ENCODE measurements at places on chromosomes 4 and X.

DNA sequence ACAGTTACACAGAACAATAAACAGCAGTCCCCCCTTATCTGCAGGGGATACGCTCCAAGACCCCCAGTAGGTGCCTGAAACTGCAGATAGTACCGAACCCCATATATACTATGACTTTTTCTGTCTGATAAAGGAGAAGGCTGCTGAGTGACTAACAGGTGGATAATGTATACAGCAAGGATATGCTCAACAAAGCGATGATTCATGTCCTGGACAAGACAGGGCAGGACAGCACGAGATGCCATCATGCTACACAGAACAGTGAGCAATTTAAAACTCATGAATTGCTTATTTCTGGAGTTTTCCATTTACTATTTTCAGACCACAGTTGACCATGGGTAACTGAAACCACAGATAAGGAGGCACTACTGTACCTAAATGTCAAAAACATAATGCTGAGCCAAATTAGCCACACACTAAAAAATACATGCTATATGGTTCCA lies 76.1 kb downstream of the MANBA start:
- no peak for DNase-seq

GRCh38 chrX:78886550-78886949 lies 58.6 kb upstream of the P2RY10 start:
- no peak for DNase-seq

DNA sequence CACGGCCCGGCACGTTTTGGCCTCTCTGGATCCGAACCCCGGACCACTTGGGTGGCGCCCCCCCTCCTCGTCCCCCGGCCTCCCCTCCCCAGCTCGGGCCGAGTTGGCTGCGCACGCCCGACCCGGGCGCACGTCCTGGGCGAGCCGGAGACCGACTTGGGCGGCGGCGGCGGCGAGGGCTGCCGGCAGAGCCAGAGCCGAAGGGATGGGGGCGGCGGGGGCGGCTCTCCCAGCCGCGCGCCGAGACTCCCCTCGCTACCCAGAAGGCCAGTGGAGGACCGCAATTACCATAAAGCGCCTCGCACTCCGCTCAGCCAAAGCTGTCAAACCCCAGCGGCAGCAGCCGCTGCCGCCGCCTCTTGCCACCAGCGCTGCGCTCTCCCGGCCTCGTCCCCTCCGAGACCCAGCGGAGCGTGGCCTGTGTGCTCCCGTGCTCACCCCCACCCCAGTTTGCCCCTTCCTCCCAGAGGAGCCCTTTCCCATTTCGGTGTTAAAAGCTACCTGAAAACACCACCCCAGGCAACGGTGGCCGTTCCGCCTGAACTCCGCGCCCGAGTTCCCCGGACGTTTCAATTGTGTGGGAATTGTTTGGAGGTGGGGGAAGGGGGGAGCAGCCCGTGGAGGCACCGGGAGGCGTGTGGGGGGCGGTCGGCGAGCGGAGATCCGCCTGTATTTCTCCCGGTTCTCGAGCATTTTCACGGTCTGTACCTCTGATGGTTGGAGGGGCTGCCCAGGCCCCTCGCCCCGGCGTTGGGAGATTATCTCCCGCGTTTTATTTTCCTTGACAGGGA lies 701 bp upstream of the BCOR start:
- DNase-seq, result no peak

- DNase-seq, result no peak
Measured at GRCh38 chrX:19782419-19782818, 105.0 kb downstream of the SH3KBP1 start.

- no peak for DNase-seq
Measured at GRCh38 chr4:25449270-25449669, 72.2 kb downstream of the ANAPC4 start.

GRCh38 chrX:75229774-75230173 lies 44.1 kb upstream of the UPRT start:
- DNase-seq, result no peak

- DNase-seq, result no peak
Measured at GRCh38 chr4:90165883-90166282, 38.7 kb downstream of the CCSER1 start.

DNA sequence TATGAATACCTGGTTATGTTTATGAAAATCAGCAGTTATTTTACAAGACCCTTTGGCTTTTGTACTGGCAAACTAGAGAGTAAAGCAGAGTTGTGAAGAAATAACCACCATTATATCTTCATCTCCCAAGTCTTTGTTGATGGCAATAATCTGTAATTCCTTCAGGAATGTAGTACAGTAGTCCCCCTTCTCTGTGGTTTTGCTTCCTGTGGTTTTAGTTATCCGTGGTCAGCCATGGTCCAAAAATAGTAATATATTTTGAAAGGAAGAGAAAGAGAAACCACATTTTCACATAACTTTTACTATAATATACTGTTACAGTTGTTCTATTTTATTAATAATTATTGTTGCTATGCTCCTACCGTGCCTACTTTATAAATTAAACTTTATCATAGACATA lies 27.8 kb downstream of the BANK1 start:
- DNase-seq, result no peak

- DNase-seq, result no peak
Measured at GRCh38 chr4:32601848-32602247, 1881.7 kb downstream of the PCDH7 start.

- DNase-seq, result no peak
Measured at GRCh38 chrX:920234-920799, 289.7 kb downstream of the SHOX start.

DNA sequence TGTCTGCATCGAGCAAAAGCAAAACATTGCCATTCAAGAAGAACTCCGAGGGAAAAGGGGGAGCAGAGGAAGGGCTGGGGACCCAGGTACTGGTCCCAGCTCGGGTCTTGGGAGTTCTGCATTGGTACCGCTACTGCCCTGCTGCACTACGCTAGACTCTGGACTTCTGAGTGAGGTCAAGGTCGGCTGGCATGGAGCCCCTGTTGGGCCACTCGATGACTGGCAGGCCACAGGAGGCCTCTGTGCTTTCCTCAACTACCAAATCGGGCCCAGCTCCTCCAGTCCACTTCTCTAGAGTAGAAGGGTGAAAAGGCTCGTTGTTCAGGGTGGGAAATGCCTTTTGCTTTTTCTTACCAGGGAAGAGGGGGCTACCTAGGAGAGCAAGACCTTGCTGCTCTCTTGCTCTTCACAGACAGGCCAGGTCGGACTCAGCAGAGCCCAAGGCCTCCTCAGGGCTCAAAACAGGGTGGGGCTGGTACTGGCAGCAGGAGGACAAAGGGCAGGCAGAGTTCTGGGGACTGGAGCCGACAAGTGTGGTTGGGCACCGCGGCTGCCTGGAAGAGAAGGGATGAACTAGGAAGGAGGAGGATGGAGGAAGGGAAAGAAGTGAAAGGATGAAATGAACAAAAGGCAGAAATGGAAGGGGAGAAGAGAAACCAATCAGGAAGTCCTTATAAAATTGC lies 8.9 kb upstream of the IRAK1 start:
- DNase-seq, result no peak

GRCh38 chrX:40094900-40095582 lies 2.7 kb downstream of the BCOR start:
- DNase-seq, result no peak

DNA sequence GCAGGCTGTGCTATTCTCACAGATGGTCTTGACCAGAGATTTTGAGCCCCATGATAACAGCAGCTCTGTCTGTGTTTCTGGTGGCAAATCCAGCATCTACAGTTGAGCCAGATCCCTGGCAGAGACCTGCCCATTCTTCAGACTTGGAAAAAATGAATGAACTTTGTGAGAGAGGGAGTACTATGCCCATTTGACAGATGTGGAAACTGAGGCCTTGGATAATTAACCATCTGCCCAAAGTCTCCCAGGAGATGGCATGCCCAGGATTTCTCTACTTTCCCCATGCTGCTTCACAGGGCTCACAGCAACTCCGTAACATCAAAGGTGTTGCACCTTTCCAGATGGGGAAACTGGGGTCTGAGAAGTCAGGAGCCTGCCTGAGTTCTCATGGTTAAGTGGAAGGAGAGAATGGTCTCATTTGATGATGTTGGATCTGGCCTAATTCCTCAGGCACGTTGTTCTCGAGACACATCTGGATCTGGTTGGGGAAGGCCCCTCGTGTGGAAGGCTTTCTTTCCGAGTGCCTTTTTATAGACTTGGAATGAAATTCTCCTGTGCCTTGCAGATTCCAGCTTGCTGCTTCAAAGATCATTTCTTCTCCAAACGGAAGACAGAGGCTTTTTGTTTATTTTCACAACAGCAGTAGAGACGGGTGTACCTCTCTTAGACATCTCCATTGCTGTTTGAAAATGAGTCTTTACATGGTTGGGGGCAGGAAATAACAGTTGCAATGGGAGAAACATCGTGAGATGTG lies 73.3 kb upstream of the STX18 start:
- no peak for DNase-seq

DNA sequence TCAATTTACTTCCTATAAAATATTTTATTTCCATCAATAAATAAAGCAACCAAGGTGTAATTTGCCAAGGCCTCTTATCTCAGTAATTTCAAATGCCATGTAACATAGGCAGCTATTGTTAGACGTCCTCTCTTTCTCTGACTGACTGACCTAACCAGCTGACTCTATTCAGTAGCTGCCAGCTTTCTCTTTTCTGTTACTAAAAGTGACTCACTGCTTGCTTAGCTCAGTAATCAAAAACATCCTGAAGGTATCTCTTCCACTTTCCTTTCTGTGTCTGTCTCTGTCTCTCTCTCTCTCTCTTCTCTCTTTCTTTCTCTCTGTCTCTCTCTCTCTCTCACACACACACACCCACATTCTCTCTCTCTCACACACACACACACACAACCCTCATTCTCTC lies 134.2 kb downstream of the SPOCK3 start:
- no peak for DNase-seq

DNA sequence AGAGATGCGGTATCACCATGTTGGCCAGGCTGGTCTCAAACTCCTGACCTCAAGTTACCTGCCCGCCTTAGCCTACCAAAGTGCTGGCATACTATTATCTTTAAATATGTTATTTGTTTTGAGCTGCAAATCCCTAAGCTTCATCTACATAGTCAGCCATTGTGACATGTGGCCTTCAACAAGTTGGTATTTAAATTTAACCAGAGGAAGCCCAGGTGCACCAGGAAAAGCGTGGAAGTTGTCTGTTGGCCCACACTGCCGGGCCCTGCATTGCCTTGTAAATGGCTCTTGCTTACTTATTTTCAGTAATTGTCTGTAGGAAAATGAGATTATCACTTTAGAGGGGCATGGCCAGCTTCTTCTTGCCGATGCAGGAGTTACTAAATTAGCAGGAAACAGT lies 6.0 kb downstream of the WWC2 start:
- DNase-seq, result no peak

All from CMK (cell line).